ENCODE measurements at places on chromosomes 1 and 21.

DNA sequence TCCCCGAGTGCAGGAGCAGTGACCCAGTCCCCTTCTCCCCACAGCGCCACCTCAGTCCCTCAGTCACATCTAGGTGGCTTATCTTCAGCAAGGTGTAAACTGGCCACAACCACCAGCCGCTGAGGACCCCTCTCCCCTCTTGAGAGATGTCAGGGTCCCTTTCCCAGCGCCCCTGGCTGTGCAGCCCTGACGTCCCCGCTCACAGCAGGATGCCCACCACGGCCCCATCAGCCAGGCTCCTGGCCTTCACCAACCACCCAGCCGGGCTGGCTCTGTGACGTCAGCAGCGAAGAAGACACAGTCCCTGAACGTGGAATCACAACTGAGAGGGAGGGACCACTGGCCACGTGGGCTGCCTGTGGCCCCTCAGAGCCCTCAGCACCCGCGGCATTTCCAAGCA lies 249.4 kb downstream of the NPHP4 start:
- DNase-seq = no peak

GRCh38 chr1:201379733-201380242 lies 2.3 kb upstream of the TNNT2 start:
- DNase-seq = no peak

- no peak for DNase-seq
These were observed 79.4 kb downstream of the WDR4 start for GRCh38 chr21:42799948-42800347.

GRCh38 chr1:206075786-206076755 lies 23.1 kb downstream of the RHEX start:
- DNase-seq = no peak

DNA sequence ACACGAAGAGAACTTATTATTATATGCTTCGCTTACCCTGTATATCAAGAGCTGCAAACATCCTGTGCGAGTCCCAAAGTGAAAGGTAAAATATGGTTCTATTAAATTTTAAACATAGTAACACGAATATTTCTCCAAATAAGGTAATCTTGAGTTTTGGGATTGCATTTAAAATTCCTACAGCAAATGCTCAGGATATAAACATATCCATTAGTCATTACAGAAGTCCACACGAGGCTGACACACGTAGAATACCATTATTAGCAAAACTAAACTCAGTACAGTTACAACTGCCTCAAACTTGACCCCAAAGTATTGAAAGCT lies 282 bp upstream of the LYPLAL1 start:
- DNase-seq = no peak

DNA sequence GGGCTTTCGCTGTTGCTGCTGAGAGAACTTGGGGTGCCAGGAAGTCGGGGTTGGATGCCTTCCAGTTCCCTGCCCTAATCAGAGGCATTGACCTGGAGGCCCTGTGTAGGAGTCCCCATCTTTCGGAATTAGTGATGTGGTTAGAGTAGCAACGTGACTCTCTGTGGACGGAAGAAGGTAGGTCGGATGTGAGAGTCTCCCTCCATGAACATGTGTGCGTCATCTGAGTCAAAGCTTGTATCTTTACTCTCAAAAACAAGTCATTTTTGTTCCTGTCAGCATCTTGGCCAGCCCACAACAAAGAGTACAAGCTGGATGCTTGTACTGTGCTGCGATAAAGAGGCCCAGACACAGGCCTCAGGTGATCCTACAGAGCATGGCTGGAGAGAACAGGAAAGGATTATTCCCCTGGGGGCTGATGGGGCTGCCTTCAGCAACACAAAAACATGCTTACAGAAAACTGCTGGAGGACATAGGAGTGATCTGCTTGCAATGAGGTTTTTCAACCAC lies 31.0 kb upstream of the IL10 start:
- DNase-seq = peak; percentile 60

- DNase-seq = no peak
These were observed 9.2 kb downstream of the BACH1 start for GRCh38 chr21:29307718-29308455.

- no peak for DNase-seq
These were observed 22.7 kb downstream of the SYT6 start for GRCh38 chr1:114130846-114131525.

- DNase-seq = no peak
These were observed 1.7 kb upstream of the CGN start for GRCh38 chr1:151509350-151510019.

DNA sequence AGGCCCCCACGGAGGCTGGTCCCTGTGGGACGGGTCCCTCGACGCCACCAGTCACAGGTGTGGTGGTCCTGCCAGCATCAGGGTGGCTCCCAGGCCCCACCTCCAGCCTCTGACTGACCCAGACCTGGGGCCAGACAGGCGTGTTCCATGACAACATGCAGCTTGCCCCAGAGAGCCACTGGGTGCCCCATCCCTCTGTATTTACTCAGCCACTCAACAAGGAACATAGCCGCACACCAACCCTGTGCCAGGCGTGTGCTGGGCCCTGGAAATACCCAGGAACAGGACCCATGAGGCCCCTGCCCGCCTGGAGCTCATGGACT lies 65.4 kb downstream of the MATN1 start:
- DNase-seq = no peak

GRCh38 chr1:6180268-6180706 lies at the start of gene CHD5:
Gene CHD5, minus strand, starts transcription at chr1:6180321. Its CDS starts 298 bp downstream, at chr1:6180023.
- peak; percentile 4 for DNase-seq

DNA sequence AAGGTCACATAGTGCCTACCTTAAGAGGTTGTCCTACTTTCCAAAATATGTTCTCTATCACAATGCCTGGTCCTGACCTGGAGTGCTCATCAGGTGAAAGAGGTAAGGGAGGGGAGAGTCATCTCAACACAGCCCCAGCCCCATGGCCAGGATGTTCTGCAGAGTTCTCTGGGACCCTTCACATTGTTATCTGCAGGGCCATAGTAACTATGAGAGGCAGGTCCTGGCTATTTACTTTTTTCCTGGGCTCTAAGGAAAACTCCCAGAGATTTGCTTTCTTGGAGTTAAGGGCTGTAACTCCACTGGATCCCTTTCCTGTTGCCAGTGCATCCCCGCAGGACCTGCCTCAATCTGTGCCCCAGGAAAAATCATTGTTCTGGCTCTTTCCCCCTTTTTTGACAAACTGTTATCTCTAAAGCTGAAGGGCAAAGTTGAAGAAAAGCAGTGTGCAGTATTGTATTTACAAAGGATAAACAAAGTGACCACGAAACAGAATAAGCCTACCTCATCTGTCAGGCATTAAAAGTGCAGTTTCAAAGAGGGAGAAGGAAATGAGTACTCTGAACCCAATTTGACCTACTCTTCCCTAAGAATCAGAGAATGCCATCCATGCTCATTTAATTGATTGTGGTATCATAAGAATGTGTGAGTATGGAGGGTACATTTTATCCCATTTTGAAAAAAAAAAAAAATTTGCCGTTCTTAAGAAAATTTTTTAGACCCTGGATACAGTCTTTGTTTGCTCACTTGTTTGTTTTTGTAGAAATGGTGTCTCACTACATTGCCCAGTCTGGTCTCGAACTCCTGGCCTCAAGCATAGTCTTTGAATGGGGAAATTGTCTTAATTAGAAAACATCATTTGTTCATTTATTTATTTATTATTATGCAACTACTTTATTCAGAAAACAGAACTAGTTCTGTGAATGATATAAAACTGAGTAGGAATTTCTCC lies 149.6 kb downstream of the RHOU start:
- no peak for DNase-seq

DNA sequence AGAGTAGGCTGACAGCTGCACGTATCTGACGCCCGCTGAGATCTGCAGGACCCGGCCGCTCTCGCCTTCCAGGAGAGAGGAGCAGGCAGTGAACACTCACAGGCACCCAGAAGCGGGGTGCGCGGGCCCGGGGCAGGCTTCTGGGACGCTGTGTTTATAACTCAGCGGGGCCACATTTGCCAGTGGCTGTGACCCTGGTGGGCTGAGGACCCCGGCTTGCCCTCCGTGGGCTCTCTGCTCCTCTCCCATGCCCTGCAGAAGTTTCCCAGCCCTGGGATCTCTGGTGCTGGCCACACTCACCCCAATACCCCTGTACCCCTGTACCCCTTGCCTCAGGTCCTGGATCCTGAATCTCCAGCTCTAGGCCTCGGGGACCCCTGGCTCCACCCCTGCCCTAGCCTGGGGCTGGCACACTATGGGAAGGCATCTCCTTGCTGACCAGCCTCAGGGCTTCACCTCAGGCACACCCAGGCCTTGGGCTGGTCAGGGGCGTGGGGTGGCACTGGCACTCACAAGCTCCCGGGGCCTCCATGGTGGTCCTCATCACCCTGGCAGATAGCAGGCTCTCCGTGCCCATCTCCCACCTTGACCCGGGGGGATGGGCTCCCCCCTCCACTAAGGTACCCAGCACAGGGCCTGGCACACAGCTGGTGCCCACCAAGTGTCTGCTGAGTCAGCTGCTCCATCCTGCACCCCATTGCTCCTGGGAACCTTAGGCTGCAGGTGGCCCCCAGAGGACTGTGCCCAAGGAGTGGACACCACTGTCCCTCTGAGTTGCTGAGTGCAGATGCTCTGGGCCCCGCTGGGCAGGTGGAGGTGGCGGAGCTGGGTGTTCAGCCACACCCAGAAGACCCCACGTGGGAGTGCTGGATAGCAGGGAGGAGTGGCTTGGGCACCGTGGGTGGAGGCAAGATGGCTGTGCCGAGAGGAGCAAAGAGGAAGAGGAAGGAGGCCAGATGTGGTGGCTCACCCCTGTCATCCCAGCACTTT lies 32.4 kb downstream of the MORN1 start:
- no peak for DNase-seq

- DNase-seq = no peak
These were observed 806.2 kb downstream of the PLA2G4A start for GRCh38 chr1:187634940-187635339.

DNA sequence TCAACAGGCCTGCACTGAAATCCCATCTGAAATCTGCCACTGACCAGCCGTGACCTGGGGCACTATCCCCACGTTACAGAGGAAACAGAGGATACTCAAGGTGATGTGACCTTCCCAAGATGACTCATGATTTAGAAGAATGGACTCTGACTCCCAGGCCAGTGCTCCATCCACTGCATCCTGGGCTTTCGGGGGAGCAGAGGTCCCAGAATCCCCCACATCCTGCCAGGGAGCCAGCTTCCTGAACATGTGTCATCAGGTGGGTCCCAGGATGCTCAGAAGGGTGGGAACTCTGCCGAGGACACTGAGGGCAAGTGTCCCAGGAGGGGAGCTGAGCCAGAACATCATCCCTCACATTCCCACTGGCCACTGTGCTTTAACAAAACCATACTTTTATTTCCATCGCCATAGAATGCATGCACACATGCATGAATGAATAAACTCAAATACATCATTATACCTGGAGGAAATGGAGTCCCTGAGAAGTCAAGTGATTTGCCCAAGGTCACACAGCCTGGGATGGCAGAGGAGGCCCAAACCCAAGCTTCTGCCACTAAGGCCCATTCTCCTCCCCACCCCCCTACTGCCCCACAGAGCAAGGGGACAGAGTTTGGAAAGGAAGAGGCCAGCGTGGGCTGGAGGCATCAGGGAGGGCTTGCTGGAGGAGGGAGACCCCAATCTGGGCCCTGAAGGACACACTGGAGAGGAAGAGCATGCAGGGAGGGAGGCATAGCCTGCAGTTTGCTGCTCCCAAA lies 189.4 kb downstream of the MATN1 start:
- no peak for DNase-seq

DNA sequence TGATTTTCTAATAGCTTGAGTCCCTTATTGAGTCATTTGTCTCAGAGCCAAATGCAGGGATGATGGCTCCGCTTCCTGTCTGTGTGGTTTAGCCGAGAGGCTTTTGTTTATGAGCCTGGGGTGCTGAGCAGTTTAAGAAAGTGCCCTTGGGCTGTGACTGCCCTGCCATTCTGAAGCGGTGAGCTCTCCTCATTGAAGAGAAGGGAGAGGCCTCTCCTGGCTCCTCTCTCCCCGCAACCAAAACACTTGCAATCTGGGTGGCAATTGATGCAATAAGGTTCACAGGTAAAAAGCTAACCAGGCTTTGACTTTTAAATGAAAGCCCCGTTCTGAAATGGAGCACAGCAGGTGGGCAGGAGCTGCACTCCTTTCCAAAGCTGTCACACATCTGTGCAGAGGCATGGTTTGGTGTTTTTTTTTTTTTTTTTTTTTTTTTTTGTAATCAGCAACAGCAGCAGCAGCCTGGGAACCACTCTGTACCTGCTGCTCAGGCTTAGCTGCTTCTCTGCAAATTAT lies 403.7 kb downstream of the SIPA1L2 start:
- DNase-seq = no peak

DNA sequence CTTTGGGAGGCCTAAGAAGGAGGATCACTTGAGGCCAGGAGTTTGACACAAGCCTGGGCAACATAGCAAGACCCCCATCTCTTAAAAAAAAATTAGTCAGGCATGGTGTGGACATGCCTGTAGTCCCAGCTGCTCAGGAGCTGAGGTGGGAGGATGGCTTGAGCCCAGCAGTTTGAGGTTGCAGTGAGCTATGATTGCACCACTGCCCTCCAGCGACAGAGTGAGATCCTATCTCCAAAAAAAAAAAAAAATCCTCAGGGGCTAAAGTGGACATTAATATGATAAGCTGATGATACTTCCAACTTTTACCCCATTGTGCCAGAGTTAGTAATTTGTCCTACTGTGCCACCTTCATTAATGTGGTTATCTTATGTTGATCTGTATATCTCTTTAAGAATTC lies 327.8 kb upstream of the FMN2 start:
- DNase-seq = no peak

GRCh38 chr1:213135572-213135971 lies 84.5 kb downstream of the RPS6KC1 start:
- no peak for DNase-seq

DNA sequence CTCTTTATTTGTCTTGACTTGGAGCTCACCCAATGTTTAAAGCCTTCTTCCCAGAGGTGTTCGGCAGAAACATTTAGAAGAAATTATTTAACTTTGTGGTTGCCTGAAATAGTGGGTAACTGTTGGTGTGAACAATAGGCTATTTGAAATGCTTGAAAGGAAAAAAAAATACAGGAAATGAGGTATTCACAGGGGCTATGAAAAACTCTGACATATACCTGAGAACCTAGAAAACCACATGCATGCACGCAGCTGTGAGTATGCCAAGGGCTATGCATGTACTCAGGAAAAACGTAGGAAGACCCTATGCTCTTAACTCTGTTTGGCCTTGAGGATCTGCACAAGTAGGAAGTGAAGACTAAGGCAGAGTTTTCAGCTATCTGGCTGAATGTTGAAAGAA lies 16.4 kb upstream of the RNF186 start:
- DNase-seq = no peak

GRCh38 chr1:31408788-31409318 lies 4.2 kb upstream of the SERINC2 start:
- no peak for DNase-seq

DNA sequence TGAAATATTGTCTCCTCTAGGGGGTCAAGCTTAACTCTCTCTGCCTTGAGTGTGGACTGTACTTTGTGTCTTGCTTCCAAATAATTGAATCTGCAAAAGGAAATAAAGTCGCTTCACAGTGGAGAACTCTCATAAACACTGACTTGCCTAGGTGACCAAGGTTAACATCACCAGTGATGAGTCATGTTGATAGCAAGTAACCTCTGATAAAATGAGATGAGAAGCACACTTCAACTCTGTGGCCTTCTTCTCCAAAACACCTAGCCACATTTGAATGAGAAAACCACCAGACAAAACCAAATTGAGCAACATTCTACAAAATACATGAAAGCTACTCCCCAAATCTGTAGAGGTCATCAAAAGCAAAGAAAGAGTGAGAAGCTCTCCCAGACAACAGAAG lies 37.6 kb downstream of the PDE4B start:
- no peak for DNase-seq
